Left colon (tissue), 2 donors: ENCODE measurements at places on chromosomes 7 and 10. TPM values are rescaled to one million over a fixed set of nuclear protein-coding genes. Genes with fewer than 3 reads are reported as not detected.

Gene MYOF
- 110 TPM for total RNA-seq

GRCh38 chr7:103325744-103326143 lies 18.8 kb downstream of the DNAJC2 start:
- DNase-seq, result no peak

DNA sequence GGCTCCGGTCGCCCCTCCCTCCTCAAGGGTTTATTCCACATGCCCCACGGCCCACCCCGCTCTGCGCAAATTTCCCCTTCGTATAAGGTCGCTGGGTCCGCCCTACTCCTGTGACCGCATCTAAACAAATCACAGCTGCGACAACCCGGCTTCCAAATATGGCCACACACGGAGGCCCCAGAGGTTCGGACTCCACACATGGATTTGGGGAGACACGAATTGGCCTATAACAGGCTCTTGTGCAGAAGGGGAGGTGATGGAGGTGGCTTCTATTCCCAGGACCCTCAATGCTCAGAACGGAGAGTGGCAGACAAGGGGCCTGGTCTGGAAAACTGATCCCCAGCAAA lies 90.1 kb downstream of the FOXL3 start:
- no peak for DNase-seq

- no peak for DNase-seq
These were observed 28.6 kb downstream of the PPP3CB start for GRCh38 chr10:73467206-73467605.
